ENCODE measurements at places on chromosomes 2 and 18. TPM values are rescaled to one million over a fixed set of nuclear protein-coding genes. Genes with fewer than 3 reads are reported as not detected.

The ABHD3 gene
- total RNA-seq = 65.6 TPM

The COLEC12 gene
- 0.17 TPM for total RNA-seq

The ZNF385B gene
- total RNA-seq = not detected

The EPB41L3 gene
- 3.2 TPM for total RNA-seq

The CRYGC gene
- total RNA-seq = not detected

The C2orf92 gene
- 13.0 TPM for total RNA-seq

The PTPRN gene
- not detected for total RNA-seq

The EVA1A gene
- total RNA-seq = not detected

The CRIM1 gene
- total RNA-seq = 12.0 TPM

The WDR33 gene
- 86.2 TPM for total RNA-seq

The DNAJC5G gene
- total RNA-seq = not detected

The DIPK1C gene
- total RNA-seq = not detected

The FER1L5 gene
- total RNA-seq = not detected

The TEX261 gene
- total RNA-seq = 70.0 TPM

The SKOR2 gene
- total RNA-seq = not detected

The TRIM54 gene
- not detected for total RNA-seq

The GALR1 gene
- not detected for total RNA-seq

The PLCD4 gene
- 0.30 TPM for total RNA-seq

The IL18RAP gene
- total RNA-seq = 4.2 TPM

The UGT1A8 gene
- not detected for total RNA-seq

The C2orf78 gene
- total RNA-seq = not detected

The SMAD4 gene
- total RNA-seq = 155 TPM

The ASPRV1 gene
- 2.0 TPM for total RNA-seq

The TSPYL6 gene
- not detected for total RNA-seq

The GPD2 gene
- 13.1 TPM for total RNA-seq

The RSAD2 gene
- total RNA-seq = 4.9 TPM

The MAB21L4 gene
- total RNA-seq = not detected

The SPRED2 gene
- total RNA-seq = 0.52 TPM

The TBC1D8 gene
- total RNA-seq = 2.4 TPM

The CCDC85A gene
- total RNA-seq = not detected

The NHEJ1 gene
- total RNA-seq = 15.5 TPM

The CFAP53 gene
- total RNA-seq = 1.6 TPM

The LOXL3 gene
- total RNA-seq = 0.25 TPM

The CAPN14 gene
- total RNA-seq = 0.53 TPM

The UGT1A5 gene
- total RNA-seq = not detected

The TMX3 gene
- 73.6 TPM for total RNA-seq

The ELOA2 gene
- total RNA-seq = not detected

The EFHD1 gene
- total RNA-seq = 1.5 TPM

The MZT2A gene
- total RNA-seq = 108 TPM

The HNMT gene
- total RNA-seq = 1.1 TPM

The SCYGR4 gene
- not detected for total RNA-seq

The TLX2 gene
- 0.53 TPM for total RNA-seq

The STEAP3 gene
- total RNA-seq = 0.32 TPM

The PTPN4 gene
- 88.3 TPM for total RNA-seq
